ENCODE measurements at places on chromosomes 12 and 14.

DNA sequence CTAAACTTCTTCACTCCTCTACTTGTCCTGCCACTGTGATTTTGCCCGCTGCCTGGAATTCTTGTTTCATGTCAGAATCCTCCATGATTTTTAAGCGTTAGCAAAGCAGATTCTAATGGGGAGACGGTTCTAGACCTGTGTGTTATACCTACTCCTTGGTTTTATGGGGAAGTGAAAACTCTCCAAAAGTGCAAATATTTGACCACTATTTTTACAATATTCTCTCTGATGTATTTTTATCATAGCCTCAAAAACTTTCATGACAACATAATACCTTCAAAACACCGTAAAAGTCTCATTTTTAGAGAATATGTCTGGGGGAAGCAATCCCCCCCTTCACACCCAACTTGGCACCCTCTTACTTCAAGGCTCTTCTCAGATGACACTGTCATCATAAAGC lies 12.9 kb upstream of the KRAS start:
- DNase-seq: no peak

DNA sequence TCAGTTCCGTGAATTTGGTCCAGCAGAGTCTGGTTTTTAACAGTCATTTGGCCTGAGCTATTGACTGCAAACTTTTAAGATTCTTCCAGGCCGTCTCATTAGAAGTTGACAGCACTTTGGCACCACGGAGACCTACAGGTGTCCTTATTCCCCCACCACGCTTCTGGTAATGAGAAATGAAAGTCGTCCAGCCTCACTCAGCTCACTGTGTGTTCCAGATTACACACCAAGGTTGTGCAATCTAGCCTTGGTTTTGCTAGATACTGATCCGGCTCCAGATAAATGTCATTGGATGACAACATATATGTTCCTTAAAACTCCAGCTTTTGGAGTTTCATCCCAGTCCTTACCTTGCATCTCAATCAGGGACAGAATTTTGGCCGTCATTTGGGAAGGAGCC lies 210.4 kb downstream of the CHST11 start:
- no peak for DNase-seq

DNA sequence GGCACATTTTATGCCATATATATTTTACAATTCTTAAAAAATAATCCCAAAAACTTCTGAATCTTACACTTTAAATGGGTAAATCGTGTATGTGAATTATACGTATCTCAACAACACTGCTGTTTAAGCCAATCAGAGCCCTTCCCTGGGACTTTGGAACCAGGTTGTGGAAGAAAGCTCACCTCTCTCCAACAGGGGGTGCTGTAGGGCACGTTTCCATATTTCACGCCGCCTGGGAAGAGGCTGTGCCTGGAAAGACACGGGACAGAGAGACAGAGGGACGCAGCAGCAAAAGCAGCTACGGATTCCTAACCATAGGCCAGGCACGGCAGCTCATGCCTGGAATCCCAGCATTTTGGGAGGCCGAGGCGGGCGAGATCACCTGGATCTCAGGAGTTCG lies 29.4 kb upstream of the FBRSL1 start:
- no peak for DNase-seq

- no peak for DNase-seq
Observed at GRCh38 chr12:94676031-94676641, 25.8 kb upstream of the TMCC3 start.

DNA sequence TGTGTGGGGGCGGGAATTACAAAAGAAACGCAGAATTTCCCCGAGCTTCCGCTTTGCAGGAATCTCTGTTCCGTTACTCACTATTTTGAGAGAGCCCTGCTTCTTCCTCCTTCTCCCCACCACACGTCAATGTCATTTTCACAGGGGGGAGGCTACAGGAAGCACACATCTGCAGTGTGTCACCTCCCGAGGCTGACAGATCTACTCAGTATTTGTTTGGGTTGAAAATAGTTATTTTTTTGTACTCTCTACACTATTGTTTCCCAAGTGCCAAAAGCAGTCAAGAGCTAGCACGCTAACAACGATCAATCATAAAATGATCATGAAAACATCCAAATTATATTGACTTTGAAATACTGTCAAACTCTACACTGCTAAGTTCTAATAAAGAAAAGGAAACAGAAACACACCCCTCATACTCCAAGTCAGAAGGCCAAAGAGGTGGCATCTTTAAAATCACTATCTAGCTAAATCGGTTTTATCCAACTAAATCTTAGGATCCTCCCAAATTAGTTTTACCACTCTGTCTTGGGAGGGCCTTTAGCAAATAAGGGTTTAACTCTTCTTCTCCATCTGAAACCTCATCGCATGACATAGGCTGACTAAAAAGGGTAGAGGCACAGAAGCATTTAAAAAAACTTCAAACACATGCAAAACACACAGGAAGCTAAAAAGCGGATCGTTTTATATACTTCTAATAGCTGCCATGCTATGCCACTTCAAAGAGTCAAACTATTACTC lies 51.8 kb downstream of the FOXN3 start:
- no peak for DNase-seq

- DNase-seq: no peak
Observed at GRCh38 chr12:9786726-9787717, 26.3 kb upstream of the CD69 start.

DNA sequence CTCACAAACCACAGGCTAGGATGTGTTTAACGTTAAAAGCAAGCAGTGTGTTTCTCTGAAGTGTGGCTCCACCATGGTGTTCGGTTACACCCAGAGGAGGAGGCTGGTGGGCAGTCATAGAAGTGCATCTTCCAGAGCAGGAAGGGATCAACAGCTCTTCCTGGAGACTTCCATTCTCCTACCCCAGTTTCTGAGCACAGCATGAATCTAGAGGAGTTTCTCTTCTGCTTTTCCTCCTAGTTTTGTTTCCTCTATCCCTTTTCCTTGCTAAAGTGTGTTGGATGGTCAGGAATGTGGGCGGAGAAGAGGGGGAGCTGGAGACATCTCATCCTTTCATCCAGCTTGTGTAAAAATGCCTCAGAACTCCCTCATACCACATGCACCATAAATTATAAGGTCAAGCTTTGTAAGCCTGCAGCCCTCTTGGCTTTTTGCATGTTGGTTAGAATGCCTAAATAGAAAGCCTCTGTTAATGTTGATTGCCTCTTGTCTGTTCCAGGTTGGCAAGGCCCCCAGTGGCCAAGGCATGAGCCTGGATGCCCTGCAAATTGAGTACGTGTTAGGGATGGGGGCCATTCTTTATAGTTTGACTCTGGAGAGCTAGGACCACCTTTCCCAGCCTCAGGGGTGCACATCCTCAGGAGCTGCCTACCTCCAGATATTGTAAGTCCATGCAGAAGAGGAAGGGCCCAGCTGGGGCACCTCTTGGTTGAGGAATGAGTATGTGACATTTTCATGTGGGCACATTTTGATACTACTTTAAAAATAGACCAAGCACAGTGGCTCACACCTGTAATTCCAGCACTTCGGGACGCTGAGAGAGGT lies 4.0 kb upstream of the CKAP4 start:
- DNase-seq: no peak

DNA sequence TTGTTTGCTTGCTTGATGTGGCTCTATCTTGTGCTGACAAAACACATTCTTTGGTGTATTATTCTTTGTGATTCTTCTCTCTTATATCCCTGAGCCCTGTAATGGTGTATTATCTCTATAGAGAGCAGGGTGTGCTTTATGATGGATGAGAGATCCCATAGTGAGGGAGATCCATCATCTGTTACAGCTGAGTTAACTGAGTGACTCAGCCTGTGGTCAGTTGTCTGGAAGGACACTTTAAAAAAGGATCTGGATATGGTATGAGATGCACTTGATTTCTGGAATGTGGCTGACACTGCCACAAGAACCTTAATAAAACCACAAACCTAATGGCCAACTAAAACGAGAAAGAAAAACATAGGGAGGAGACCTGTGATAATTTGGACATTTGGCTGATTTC lies 461.4 kb upstream of the SYT1 start:
- peak; percentile 34 for DNase-seq

- DNase-seq: peak; percentile 55
Observed at GRCh38 chr14:85016496-85016895, 513.4 kb upstream of the FLRT2 start.

DNA sequence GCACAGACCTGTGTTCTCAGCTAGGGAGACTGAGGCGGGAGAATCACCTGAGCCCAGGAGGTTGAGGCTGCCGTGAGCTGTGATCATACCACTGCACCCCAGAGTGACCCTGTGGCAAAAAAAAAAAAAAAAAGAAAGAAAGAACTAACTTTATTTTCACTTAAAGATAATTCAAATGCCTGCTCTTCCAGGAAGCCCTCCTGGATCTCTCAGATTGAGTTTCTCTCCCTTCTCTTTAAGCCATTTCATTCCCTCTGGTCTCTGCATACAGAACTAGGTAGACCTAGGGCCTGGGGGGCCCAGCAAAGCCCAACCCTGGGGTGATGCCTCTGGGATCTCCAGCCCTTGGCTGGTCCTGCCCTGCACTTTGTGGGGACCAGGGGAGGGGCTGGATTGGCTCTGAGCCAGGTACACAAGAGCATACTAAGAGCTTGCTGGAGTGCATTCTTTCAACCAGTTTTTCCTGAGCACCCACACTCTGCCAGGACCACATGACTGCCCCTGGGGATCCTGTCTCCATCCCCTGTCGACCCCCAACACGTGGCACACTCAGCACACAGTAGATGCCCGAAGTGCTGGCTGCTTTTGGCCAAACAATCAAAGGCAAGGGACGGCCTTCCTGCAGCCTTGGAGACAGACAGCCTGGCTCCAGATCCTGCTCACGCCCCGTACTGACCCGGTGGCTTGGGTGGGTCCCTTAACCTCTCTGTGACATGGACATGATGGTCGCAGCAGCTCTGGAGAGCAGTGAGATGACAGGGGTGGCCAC lies 52.7 kb downstream of the CYP46A1 start:
- DNase-seq: no peak

All from NCI-H1930 (cell line).